ENCODE measurements at places on chromosomes 3 and 15.

- no peak for DNase-seq
Observed at GRCh38 chr3:175267561-175267960, 408.4 kb downstream of the NAALADL2 start.

- DNase-seq, result no peak
Observed at GRCh38 chr15:74304431-74304830, 63.0 kb downstream of the CYP11A1 start.

DNA sequence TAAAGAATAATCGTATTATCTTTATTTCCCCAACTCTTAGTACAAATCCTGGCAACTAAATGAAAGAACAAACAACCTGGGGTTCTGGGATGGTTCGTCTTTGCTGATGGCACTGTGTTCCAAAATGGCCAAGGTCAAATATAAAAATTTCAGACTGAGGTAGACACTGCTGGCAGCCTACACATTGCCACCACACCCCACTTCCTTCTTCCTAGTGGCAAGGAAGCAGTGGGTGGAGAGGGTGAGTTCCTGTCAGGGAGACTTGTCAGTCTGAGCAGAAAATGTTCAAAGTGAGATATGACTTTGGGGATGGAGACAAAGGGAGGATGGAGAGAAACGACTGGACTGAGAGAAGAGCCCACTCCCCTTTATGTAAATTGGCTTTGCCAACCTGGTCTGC lies 69.6 kb downstream of the LMCD1 start:
- DNase-seq, result no peak

DNA sequence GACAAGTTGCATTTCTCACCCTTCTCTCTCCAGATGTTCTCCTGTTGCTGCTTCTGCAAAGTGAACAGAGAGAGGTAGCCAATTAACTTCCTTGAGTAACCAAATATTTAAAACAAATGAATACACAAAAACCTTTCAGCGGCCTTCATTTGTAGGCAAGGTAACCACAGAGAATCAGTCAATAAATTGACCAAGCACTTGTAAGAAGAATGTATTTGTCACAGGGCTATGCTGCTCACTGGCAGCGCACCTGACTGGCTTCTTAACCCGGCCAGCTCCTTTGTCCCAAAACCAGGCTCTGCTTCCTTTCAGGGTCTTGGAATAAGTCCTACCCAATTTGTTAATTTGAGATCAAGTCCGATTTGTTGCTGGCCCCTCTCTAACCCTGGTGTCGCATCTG lies 43.5 kb upstream of the STXBP5L start:
- DNase-seq, result no peak

DNA sequence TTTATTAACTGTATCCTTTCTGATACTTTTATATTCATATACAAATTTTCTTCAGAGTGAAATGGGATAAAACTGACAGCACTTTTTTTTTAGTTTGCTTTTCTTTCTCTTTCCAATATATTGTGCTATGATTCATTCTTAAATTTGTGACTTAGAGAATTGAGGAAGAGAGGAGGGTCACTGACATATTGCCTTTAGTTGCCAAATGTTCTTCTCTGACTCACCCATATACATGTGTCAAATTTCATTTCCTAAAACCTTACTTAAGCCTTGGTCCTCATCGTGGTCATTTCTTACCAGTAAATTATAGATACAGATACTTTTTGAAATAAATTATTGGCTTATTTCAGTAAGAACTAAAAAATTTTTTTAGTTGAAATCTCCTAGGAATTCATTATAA lies 53.9 kb downstream of the CLASP2 start:
- DNase-seq, result no peak

DNA sequence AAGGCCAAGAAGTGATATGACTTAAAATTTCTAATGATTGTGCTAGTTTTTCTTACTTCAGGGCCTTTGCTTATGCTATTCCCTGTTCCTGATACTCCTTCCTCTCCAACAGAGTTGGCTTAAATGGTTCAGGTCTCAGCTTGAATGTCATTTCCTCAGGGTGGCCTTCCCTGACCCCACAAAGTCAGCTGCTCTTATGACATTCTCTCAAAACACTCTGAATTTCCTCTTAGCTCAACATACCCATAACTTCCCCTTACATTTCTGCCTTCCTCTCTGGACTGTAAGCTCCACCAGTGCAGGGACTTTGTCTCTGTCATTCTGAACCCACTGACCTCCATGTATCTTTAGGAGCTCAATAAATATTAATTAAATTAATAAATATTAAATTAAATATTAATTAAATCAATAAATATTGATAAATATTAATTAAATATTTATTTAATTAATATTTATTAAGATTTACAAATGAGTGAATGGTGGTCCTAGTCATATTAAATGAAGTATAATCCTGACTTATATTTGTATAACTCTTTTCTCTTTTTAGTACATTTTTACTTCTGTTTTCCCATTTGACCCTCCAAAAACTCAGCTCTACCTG lies 17.9 kb upstream of the TMCC1 start:
- no peak for DNase-seq

GRCh38 chr3:23438657-23439056 lies 235.5 kb downstream of the UBE2E2 start:
- no peak for DNase-seq

- DNase-seq, result no peak
Observed at GRCh38 chr15:55348281-55348778, 29.3 kb downstream of the PIGB start.

DNA sequence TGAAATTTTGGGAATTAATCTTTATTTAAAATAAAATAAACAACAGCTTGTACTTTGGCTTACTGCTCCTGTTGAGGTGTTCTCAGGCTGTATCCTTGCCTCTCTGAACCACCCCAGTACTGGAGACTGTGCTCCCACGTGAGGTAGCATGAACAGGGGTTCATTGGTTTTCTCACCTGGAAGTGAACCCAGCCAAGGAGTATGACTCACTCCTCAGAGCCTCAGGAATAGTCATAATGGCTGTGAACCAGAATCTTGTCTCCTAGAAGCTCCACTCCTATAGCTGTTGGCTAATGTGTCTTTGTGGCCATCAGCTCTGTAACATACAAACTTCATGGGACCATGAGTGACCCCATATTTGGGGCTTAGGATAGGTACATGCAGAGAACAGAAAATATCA lies 122.5 kb upstream of the ST8SIA2 start:
- no peak for DNase-seq

DNA sequence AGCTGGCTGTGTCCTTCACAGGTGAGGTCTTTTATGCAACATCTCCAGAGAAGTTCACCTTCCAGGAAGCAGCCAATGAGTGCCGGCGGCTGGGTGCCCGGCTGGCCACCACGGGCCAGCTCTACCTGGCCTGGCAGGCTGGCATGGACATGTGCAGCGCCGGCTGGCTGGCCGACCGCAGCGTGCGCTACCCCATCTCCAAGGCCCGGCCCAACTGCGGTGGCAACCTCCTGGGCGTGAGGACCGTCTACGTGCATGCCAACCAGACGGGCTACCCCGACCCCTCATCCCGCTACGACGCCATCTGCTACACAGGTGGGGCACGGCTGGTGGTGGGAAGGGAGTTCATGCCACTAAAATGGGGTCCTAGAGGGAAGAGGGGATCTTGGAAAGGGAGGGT lies 40.1 kb downstream of the ACAN start:
- no peak for DNase-seq

- DNase-seq, result peak; percentile 70
Observed at GRCh38 chr15:101206176-101206591, 45.7 kb downstream of the CHSY1 start.

GRCh38 chr3:38782148-38782547 lies 33.9 kb downstream of the SCN10A start:
- DNase-seq, result no peak

GRCh38 chr3:42526616-42527367 lies 24.3 kb downstream of the VIPR1 start:
- no peak for DNase-seq

GRCh38 chr15:38470816-38471215 lies 16.9 kb downstream of the FAM98B start:
- DNase-seq, result no peak

Data from activated CD4-positive, alpha-beta T cell treated with anti-CD3 and anti-CD28 coated beads for 1 hour (primary cell).